GM13976 (cell line): ENCODE measurements at places on chromosomes 13 and 19.

DNA sequence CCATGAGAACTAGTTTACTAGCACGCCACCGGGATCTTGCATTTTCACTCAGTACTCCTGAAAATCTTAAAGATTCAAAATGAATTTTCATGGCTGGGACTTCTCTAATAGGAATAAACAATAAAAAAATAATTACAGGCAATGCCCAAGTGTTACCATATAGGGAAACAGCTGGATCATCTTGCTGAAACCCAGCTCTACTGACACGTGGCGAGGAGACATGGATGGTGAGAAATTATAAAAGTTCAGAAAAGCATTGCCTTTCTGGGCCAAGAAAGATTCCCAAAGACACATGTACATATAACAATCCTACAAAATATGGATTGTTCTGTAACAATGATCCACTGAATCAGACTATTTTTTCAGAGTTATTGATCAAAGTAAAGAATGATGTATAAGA, 209.3 kb downstream of the RGCC start:
- no peak for DNase-seq

GRCh38 chr13:32409001-32409313, 19.0 kb downstream of the N4BP2L1 start:
- DNase-seq = no peak

DNA sequence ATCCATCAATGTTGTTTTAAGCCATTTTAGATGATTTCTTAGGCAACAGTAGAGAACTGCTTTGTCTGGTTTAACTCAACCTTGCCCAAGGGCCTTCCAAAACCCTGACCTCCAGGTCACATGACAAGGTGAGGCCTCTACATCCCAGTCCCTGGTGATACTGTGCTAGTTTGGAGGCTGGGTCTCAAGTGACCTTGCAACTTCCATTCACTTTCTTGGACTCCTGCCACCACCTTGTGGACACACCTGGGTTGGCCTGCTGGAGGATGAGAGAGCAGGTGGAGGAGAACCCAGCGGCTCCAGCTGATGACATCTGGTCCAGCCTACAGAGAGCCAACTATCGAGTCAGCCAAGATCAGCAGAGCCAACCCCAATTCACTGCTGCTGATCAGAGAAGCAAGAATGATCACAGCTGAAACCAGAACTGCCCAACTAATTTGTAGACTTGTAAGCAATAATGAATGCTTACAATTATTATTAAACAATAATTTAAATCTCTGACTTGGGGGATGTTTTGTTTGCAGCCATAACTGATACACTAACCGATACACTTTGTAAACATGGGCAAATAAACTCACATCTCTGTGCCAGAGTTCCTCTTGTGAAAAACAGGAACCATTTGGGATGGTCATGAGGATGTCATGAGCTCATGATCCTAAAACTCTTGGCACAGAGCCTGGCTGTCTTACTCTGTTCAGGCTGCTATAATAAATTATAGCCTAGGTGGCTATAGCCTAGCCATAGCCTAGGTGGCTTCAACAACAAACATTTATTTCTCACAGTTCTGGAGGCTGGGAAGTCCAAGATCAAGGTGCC, 11.5 kb downstream of the FAM187B start:
- no peak for DNase-seq

DNA sequence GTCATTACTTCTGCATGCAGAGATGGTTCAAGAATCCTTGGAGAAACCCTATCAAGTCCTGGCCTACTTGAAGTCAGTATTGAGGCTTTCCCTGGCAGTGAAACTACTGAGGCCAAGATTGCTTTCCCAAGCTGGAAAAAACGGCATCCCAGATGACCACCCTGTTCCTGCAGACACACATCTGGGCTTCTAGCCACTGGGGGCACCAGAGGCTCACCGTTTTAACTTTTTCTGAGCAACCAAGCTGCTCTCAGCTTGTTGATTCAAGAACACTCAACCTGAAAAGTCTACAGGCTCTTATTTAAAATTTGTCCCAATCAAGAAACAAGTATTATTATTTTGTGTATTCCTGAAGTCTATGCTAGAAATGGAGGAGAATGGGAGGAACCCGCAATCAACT, 66.6 kb downstream of the SPRYD7 start:
- no peak for DNase-seq

DNA sequence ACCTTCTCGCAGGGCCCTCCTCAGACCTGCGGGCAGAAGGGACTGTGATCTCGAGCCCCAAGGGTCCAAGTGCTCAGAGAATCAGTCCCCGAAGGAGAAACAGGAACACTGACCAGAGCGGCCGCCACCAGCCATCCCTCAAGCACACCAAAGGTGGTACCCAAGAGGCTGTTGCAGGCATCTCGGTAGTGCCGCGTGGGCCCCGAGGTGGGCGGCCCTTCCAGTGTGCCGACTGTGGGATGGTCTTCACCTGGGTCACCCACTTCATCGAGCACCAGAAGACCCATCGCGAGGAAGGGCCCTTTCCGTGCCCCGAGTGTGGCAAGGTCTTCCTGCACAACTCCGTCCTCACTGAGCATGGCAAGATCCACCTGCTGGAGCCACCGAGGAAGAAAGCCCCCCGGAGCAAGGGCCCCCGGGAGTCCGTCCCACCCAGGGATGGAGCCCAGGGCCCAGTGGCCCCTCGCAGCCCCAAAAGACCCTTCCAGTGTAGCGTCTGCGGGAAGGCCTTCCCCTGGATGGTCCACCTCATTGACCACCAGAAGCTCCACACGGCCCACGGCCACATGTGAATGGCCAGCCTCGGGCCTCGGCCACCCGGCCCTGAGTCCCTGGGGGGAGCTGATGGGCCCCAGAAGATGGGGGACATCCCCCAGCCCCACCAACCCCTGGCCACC, 5.5 kb upstream of the ZNF135 start:
- DNase-seq = peak; percentile 35
